ENCODE measurements at places on chromosomes 2 and 18.
A peak's percentile ranks its signal among the peaks of the same experiment; 100 is the strongest.

DNA sequence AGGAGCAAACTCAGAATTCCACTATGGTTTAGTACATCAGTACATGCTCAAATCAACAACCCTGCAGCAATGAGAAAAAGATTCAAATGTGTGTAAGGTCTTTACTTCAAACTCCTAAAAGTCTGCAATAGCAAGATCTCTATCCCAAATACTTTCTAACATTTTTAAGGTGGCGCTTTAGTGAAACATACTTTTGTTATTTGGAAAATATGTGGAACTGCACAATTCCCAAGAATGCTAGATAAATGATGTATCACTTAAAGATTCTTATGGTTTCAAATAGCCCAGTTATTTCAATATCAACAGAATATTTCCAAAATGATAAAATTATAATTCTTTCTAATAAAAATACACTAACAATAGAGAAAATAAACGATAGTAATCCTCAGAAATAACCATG is 227.6 kb upstream of the SMAD7 start:
- no peak for DNase-seq

DNA sequence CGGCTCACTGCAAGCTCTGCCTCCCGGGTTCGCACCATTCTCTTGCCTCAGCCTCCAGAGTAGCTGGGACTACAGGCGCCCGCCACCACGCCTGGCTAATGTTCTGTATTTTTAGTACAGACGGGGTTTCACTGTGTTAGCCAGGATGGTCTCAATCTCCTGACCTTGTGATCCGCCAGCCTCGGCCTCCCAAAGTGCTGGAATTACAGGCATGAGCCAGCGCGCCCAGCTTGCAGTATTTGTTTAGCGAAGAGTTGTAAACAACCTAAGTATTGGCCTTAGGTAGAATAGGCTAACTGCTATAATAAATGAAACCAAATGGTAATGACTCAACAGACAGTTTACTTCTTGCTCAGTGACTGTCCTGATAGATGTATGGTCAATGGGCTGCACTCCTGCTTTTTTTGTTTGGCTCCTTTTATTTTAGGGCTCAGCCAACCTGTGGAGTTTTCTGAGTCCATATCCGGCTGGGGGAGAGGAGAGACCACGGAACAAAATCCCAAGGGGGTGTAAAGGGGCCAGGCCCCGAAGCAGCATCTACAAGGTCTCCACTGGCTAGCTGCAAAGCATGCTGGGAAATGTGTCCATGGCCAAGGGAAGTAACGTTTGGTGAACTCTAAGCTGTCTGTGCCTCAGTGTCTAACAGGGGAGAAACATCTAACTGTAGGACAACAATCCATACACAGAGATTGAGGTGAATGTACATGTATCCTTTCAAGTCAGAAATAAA is 841.0 kb upstream of the ID2 start:
- DNase-seq, result no peak

DNA sequence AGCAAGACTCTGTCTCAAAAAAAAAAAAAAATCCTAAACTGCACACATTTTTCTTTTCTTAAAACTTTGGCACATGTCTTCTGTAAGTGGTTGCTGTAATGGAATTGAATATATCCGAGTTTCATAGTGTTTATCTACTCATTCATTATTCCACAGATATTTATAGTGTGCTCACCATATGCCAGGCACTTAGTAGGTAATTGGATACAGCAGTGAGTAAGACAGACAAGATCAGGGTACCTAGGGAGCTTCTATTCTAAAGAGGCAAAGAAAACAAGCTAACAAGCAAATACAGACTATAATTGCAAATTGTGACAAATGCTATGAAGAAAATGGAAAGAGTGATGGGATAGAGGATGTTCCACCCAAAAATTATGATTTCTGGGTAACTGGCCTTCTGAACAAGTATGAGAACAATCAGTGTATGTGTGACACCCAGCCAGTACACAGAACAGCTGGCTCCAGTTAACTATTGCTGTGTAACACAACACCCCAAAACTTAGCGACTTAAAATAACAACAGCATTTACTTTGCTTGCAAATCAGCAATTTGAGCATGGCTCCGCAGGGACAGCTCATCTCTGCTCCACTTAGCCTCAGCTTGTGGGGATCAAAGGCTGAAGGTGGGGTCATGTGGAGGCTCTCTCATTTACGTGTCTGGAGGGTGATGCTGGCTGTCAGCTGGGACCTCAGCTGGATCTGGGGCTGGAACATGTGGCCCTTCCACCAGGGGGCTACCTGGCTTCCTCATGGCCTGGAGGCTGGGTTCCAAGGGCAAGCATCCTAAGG is 224.9 kb downstream of the INSIG2 start:
- DNase-seq, result no peak

- peak; percentile 25 for DNase-seq
Observed at GRCh38 chr18:8849696-8850095, 144.3 kb downstream of the MTCL1 start.

DNA sequence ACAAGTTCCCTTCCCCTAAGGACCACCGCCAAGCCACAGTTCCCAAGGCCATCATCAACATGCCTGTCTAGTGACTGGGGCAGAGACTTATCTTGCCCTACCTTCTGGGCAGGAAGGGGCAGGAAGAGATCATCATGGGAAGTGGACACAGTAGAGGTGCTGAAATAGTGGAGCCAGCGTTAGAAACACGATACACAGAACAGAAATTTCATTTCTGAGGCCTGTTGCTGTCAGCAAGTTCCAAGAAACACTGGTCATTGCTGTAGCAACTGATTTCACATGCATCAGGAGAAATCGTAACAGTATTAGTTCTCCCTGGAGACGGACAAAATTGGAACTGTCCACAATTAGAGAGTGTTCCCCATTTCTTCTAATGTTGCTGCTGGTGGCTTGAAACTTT is 83.0 kb downstream of the COLEC12 start:
- DNase-seq, result no peak

DNA sequence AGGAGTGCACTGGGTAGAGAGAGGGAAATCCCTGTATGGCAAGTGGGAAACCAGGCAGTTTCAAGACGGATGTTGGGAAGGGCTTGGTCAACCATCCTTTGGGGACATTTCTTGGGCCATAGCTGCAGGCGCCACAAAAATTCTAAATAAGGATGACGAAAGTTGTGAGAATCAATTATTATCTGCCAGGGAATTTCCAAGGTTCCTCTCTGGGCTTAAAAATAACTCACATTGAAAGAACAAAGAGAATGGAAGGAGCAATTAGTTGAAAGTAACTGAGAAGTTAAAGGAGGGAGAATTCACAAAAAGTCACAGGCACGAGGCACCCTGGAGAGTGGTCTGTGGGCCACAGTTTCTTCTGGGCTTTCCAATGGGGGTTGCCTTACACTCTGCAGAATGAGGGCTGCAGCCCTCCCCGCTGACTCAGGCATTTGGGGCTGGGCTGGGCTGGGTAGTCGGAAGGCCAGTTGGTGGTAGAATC is 195.7 kb downstream of the SMAD7 start:
- DNase-seq, result no peak

GRCh38 chr2:135980434-135981079 is 4.9 kb downstream of the DARS1 start:
- DNase-seq, result no peak

GRCh38 chr2:156300337-156300736 is 32.2 kb downstream of the NR4A2 start:
- no peak for DNase-seq

- DNase-seq, result no peak
Observed at GRCh38 chr2:63950414-63950813, 68.8 kb downstream of the VPS54 start.

GRCh38 chr2:70896765-70897202 is 38.9 kb upstream of the ATP6V1B1 start:
- no peak for DNase-seq

DNA sequence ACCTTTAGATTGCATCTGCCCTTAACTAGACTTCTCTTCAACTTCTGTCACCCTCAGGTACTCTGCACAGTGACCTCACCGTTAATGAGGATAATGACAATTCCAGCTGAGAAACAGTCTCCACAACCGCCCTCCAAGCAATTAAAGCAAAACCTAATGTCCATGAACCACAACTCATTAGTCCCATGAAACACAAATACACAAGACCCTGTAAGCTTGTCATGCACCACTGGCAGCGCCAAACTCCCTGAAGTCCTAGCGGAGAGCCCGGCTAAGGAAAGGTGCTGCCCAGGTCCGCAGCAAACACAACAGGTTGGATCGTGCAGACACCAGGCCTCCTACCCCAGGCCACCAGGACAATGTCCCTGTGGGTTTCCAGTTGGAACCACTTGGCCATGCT is 7.4 kb downstream of the SMAD7 start:
- DNase-seq, result no peak

- peak; percentile 64 for DNase-seq
Observed at GRCh38 chr2:74441690-74442482, at the start of gene RTKN. Gene RTKN (minus strand): TSS chr2:74441937. CDS start chr2:74441816, 121 bp downstream.

DNA sequence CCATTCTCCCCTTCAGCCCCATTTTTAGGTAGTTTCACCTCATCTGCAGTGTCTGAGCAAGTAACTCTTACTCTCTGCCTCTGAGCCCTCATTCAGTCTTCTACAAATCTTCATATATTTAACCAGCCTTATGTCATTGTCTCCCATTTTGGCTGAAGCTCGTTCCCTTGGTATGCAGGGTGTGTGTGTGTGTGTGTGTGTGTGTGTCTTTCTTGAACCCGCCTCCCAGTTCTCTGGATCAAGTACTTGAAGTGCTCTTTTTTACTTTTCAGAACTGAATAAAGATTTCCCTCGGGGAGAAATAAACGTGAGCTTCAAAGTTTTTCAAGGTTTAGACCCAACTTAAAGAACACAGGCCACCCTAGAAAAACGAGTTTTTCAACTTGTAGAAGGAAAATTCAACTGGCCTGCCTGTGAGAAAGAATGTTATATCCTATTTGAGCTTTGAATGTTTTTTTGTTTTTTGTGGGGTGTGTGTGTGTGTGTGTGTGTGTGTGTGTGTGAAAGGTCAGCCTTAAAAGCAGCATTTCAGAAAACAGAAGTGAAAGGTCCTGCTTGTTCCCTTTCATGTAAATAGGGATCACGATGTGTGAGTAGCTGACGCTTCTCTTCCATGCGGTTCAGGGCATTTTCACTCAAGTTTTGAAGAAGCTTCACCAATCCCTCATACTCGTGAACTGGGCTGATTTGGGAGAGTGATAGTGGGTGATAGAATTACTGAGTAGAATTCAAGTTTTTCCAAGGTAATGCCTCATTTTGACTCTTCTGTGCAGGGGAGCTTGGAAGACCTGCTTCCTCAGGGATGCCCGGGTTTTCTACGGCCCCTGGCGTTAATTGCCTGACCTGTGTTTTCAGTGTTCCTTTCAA is 50.6 kb upstream of the EML6 start:
- peak; percentile 48 for DNase-seq

- peak; percentile 48 for DNase-seq
Observed at GRCh38 chr2:46985512-46985911, 69.9 kb upstream of the MCFD2 start.

GRCh38 chr2:52312486-52312885 is 1280.6 kb upstream of the NRXN1 start:
- no peak for DNase-seq

Data from bronchial epithelial cell (primary cell).